NB4 (cell line): ENCODE measurements at places on chromosomes 1 and 21.

GRCh38 chr1:200838676-200839445, 33.9 kb upstream of the GPR25 start:
- DNase-seq: no peak

- DNase-seq: no peak
These were observed 1.7 kb downstream of the COL8A2 start for GRCh38 chr1:36123356-36123755.

- DNase-seq: no peak
These were observed 29.7 kb upstream of the RNF2 start for GRCh38 chr1:185015631-185016030.

GRCh38 chr1:208604295-208604694, 360.1 kb upstream of the PLXNA2 start:
- peak; percentile 6 for DNase-seq

- no peak for DNase-seq
These were observed 281.8 kb downstream of the VAV3 start for GRCh38 chr1:107683191-107683657.

DNA sequence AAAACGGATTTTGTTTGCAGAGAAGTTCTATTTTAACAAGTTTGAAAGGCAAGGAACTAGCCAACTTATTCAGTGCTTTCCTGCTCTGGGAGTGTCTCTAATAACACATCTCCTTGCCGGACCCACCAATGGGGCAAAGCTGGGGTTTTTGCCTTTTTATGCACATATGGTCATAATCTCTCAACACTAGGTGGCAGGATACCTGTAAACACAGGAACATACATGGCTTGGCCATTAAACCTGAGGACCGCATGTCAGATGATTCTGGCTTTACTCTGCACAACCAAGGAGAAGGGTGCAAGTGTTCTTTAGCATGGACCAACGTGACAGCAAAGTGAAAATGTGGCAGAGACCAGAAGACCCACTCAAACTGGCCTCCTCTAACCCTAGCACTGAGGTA, 4.9 kb downstream of the TMEM9 start:
- peak; percentile 49 for DNase-seq

DNA sequence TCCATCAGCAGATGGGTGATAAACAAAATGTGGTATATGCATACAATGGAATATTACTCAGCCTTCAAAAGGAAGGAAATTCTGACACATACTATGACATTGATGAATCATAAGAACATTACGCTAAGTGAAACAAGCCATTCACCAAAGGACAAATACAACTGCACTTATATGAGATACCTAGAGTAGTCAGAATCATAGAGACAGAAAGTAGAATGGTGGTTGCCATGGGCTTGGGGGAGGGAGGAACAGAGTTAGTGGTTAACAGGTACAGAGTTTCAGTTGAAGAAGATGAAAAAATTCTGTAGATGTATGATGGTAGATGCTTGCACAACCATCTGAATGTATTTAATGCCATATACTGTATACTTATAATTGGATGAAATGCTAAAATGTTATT, 39.1 kb upstream of the KCNK2 start:
- no peak for DNase-seq

DNA sequence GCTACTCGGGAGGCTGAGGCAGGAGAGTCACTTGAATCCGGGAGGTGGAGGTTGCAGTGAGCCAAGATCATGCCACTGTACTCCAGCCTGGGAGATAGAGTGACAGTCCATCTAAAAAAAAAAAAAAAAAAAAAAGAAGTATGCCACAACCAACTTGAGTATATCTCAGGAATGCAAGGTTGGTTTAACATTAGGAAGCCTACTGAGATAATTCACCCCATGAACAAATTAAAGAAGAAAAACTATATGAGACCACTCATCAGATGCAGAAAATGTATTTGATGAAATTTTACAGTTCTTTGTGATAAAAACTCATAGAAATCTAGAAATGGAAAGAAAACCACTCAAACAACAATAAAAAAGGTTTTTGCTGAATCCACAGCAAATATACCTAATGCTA, 373.8 kb downstream of the LMO4 start:
- no peak for DNase-seq

GRCh38 chr1:3066826-3067225, 2.2 kb upstream of the PRDM16 start:
- no peak for DNase-seq

DNA sequence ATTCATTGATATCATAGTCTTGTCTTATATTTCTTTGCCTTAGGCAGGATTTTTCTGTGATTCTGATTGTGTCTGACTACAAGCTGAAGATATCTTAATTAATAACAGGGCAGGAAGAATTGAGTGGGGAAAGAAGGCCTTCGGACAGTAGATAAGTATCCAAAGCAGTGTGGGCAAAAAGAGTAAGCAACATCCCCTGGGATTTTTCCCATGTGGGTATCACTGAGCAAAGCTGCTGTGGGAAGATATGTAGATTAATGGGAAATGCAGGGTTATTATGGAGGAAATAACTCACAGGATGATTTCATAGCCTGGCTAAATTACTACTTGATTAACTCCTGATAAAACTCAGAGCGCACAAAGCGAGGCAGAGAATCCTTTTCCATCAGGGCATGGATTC, 55.7 kb downstream of the RGS5 start:
- no peak for DNase-seq

DNA sequence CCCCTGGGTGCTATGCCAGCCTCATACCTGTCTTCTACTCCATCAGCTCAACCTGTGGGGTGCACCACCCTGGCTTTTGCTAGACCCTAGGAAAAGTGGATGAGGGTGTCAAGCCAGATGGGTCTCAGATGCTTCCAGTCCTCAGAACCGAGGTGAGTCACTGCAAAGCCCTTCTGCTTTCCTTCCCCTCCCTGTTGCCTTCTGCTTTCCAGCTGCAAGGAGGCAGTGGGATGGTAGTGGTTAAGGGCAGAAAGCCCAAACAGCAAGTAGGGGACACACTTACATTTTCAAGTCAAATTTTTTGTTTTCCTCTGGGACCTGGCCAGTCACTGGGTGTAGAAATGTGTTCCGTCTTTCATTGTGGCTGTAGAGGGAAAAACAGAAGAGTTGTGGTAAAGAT, 60.7 kb upstream of the GOLT1A start:
- no peak for DNase-seq

- no peak for DNase-seq
These were observed 18.5 kb downstream of the RNASEL start for GRCh38 chr1:182570611-182570970.

- peak; percentile 29 for DNase-seq
These were observed 32.4 kb downstream of the MAPKAPK2 start for GRCh38 chr1:206716870-206717673.

GRCh38 chr1:246954126-246954525, 22.4 kb upstream of the AHCTF1 start:
- no peak for DNase-seq

DNA sequence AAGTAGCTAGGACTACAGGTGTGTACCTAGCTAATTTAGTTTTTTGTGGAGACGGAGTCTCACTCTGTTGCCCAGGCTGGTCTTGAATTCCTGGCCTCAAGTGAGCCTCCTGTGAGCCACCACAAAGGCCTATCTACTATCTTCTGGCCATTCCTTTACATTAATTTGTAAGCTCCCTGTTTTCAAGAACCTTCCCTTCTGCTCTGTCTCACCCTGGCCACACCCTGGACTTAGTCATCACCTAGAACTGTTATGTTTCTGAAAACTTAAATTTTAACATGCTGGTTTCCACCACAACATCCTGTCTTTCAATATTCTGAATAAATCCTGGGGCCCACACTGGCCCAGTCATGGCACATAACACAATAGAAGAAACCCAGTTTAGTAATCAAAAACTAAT, 4.9 kb upstream of the B4GALT3 start:
- DNase-seq: peak; percentile 63

- no peak for DNase-seq
These were observed 144.9 kb upstream of the POU3F1 start for GRCh38 chr1:38191461-38191860.

DNA sequence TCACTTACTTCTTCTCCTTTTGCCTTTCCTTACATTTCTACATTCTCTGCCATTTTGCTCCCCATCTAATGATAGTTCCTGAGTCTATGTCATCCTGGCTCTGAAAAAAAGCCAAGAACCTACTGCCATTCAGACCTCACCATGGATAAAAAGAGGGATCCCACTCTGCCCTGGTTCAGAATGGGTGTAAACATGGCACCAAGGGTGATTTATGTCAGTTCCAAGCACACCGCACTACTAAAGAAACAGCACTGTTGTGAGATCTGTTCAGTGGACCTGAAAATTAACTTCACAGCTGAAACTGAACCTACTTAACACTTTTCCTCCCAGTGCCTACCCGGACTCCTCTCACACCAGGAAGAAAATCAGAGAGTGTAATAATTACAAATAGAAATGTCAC, 72.3 kb upstream of the NTPCR start:
- no peak for DNase-seq

- DNase-seq: no peak
These were observed 118.2 kb upstream of the GRIK3 start for GRCh38 chr1:37152491-37152890.

- no peak for DNase-seq
These were observed 1.2 kb downstream of the LRRC42 start for GRCh38 chr1:53947172-53947907.

DNA sequence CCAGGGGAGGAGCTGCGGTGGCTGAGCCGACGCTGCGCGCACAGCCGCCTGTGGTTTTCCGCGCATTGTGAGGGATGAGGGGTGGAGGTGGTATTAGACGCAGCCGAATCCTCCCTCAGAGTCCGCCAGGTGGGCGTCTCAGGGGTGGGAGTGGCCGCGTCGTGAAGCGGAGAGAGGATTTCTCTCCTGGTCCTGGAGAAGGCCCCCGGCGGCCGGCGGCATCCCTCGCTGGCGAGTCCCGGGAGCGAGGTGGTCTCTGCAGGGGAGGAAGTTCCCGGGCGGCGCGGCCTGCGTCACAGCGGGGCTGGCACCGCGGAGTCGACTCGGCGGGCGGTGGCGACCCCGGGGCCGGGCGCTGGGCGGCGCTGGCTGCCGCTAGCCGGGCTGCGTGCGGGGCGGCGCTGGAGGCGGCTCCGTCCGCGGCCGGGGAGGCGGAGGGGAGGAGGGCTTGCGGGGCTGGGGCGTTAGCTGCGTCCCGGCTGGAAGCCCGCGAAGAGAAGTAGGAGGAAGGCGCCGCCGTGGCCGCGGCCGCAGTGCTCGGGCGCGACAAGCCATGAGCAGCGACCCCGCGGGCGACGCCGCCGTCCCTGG, at the start of gene LRRC8C:
LRRC8C (plus strand) TSS at position 464 of the 591 bp plus-strand sequence. CDS start 53,354 bp downstream, outside the sequence.
- DNase-seq: peak; percentile 91

- DNase-seq: peak; percentile 66
These were observed 16.2 kb upstream of the LY9 start for GRCh38 chr1:160779626-160780397.

DNA sequence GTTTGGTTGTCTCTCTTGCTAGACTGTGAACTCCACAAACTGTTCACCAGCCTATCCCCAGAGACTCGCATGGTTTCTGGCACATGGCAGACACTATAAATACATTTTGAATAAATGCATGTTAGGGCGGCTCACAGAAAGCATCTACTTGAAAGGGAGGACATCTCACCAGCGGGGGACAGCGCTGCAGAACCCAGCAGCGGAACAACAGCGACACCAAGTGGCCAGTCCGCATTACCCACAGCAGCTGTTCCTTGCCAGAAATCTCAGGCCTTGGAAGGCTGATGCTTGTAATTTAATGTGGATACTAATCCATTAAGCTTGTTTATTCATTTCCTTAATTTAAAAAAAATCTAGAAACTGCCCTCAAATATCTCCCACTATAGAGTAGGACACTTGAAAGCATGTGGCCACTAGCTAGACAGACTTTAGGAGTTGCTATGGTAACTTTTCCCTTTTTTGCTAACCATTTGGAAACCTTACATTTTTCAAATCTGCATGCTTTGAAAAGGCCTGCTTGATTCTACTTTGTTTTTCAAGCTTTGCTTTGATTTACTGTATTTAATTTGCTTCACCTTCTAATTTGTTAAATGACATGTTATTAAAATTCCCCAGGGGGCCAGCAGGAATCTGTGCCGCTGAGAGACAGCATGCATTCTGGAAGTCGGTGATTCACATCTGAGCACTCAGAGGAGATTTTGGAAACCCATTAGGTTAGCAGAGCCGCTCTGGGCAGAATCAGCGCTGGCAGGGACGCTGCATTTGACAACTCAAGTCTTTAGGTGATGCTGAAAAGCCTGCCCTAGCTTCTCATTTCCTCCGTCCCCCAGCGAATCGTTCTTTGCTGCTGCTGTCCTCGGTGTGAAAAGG, 63.5 kb upstream of the SSX2IP start:
- peak; percentile 77 for DNase-seq

GRCh38 chr1:53688381-53689102, 50.4 kb downstream of the GLIS1 start:
- DNase-seq: peak; percentile 24

- no peak for DNase-seq
These were observed 32.6 kb downstream of the PTGFRN start for GRCh38 chr1:116942344-116942743.

GRCh38 chr1:97551113-97551512, 369.7 kb downstream of the DPYD start:
- no peak for DNase-seq

- DNase-seq: no peak
These were observed 47.4 kb upstream of the ENAH start for GRCh38 chr1:225700164-225700821.

DNA sequence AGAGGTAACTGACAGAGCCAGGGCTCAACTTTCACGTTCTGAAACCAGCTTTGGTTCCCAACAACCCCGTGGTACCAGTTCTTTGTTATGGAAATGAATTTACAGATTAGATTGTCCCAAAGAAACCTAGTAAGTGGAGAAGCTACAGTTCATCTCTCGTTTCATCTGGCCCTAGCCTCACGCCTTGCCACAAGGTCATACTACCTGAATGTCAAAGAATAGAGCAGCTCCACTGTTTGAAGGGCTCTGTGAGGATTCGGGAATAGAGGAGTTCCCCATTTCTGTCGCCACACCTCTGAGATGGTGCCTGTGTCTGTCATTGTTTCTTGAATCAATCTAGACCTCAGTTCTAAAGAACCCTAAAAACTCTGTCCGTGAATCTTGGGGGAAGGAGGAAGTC, 15.0 kb upstream of the CDC42 start:
- no peak for DNase-seq

GRCh38 chr1:99659755-99660210, 13.9 kb downstream of the PALMD start:
- no peak for DNase-seq

DNA sequence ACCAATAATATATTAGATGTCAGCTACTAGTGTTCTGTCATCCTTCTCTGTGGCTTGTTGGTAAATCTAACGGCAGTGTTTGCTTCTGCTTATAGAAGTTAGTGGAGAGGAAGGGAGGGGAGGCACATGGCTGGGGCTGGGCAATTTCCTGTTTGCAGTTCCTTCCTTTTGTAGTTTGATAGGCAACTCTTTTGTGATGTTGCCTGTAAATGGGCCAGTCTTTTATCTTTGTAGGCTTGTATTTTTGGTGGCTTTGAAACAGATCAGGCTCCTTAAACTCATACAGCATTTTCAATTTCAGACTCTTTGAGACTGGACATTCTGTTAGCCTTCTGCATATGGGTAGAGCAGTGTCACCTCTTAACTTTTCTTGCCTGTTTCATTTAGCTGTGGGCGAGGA, 48.1 kb downstream of the CDC14A start:
- DNase-seq: peak; percentile 89

- DNase-seq: no peak
These were observed 44.7 kb downstream of the PTGFRN start for GRCh38 chr1:116954440-116954839.

GRCh38 chr1:241822846-241823245, 25.2 kb upstream of the EXO1 start:
- DNase-seq: no peak
